ENCODE measurements at places on chromosomes 5 and 9.

- DNase-seq = no peak
Observed at GRCh38 chr5:36722900-36723299, 116.5 kb downstream of the SLC1A3 start.

GRCh38 chr5:73998489-73998888 lies 372.5 kb downstream of the ARHGEF28 start:
- no peak for DNase-seq

DNA sequence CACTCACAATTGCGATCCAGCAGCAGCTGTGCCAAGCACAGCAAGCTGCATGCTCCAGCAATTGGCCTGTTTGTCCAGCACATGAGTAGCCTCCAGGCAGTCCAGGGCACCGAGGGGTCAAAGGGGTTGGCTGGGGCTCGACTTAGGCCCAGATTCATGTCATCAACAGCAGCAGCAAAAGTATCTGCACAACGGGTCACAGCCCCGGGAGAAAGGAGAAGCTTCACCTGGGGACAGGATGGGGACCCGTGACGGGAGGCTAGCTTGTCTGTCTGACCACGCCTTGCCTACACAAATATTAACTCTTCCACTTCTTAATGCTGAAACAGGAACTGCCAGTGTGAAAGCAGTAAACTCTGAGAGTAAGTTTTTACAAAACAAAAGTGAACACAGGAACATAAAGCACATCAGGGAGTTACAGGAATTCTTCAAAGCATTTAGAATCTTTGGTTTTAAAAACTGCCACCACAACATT lies 191.2 kb downstream of the PIK3R1 start:
- peak; percentile 6 for DNase-seq

DNA sequence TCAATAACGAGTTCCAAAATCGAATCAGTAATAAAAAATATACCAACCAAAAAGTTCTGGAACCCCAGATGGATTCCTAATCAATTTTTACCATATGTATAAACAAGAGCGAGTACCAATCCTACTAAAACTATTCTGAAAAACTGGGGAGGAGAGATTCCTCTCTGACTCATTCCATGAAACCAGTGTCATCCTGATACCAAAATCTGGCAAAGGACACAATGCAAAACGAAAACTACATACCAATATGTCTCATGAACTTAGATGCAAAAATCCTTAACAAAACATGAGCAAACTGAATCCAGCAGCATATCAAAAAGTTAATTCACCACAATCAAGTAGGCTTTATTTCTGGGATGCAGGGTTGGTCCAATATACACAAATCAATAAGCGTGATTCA lies 30.5 kb upstream of the MACIR start:
- peak; percentile 49 for DNase-seq

- DNase-seq = no peak
Observed at GRCh38 chr5:151208481-151208914, 15.4 kb downstream of the CCDC69 start.
